ENCODE measurements at places on chromosomes 11 and 22.

DNA sequence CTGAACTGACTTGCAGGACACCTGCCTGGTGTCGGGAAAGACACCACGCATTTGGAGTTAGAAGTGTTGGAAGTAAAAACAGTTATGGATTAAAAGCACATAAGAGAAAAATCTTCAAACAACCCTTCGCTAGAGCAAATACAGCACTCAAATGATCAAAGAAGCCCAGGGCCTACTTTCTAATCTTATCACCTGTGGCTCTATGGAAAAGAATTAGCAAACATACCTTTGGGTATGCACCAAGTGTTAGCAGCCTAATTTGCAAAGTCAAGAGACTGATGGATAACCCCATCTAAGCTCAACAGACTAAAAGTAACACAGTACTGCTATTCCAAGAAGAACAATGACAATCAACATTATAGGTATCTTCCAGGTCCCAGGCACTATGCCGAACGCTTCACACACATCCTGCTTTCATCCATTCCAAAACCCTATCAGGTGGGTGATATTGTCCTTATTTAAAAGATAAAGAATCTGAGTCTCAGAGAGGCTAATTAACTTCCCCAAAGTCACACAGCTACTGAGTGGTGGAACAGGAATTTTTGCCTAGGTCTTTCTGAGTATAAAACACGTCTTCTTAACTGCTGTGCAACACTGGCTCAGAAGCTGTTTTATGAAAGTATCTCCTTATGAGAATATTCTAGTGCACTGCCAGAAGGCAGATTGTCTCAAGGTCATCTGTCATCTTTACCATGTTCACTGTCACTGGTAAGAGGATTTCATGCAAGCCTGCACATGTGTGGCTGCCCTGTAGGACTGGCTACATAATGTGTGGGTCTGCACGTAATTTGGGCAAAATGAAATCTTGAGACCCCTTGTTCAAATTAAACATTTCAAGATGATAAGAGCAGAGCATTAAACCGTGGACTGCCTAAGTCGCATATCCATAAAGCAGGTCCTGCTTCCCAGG lies 16.4 kb downstream of the SLC1A2 start:
- DNase-seq: no peak

DNA sequence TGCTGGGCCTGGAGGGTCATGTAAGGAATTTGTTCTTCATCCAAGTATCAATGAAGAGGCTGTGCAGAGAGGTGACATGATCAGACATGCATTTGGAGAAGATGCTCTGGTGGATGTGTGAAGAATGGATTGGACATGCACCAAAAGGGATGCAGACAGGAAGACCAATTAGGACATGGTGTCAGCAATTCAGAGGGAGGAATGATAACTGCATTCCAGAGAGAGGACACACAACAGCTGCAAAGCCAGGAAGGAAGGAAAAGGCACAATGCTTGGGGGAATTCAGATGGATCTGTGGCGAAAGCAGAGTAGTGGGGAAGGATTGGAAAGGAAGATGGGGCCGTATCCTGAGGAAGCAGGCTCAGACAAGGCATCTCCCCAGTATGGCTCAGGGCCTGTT lies 5.2 kb upstream of the ARRB1 start:
- DNase-seq: no peak

DNA sequence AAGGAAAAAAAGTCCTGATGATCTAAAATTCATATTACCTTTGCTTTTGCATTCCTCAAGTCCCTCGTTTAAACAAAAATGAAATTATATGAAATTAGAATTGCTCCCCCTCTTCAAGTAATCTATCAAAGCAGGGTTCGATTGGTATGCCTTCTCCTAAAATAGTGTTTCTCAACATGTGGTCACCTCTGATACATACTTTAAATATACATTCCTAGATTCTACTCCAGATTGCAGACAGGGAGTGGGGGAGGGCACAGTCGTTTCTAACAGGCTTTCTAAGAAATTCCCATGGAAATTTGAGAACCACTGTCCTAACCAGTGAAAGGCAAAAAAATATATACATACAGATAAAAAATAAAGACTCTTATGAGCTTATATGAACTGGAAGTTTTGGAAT lies 22.6 kb upstream of the IRAG1 start:
- no peak for DNase-seq

- no peak for DNase-seq
Measured at GRCh38 chr11:28524098-28524497, 415.9 kb downstream of the METTL15 start.

DNA sequence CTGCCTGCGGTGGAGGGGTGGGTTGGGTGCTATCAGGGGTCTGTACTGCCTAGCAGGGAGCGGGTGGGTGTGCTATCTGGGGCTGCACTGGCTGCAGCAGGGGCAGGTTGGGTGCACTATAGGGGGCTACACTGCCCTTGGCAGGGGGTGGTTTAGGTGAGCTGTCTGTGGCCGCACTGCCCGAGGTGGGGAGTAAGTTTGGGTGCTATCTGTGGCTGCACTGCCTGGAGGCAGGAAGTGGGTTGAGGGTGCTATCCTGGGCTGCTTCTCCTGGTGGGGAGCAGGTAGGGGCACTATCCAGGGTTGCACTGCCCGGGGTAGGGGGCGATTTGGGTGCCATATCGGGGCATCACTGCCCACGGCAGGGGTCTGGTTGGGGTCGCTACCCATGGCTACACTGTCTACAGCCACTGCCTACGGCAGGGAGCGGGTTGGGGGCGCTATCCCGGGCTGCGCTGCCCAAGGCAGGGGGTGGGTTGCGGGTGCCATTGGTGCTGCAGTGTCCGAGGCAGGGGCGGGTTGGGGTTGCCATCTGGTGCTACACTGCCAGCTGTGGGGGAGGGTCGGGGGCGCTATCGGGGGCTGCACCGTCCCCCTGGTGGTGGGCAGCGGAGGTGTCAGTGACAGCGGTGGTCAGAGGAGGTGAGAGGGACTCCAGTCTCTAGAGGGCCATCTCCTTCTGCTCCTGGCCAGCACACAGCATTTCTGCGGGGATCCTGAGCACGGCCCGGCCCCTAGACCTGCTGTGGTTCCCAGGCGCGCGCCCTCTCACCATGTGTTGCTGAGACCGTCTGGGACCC lies 1.3 kb upstream of the RFPL2 start:
- DNase-seq: no peak

DNA sequence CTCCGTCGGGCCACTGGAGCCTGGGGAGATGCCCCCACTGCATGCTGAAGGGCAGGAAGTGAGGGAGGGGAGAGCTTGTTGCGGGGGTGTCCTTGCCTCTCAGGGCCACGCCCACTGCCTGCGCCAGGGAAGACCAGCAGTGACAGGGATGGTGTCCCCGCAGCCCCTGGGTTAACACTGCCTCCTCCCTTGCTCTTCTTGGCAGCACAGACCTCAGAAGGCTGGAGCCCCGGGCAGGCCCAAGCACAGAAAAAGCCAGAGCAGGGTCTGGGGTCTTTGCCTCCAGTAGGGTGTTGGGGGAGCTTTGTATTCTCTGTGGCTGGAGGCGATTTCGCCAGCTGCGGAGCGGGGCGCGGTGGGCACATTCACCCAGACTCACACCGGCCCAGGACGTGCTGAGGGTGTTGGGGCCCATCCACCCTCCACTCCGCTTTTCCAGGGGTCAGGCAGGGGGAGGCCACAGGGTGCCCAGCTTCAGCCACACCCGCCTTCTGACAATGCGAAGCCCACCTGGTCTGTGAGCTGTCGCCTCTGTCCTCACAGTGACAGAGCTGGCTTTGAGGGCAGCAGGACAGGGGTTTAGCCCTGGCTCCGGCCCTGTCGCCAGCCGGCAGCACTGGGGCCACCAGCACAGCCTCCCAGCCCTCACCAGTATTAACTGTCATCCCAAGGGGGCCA lies 83.7 kb downstream of the CDKN1C start:
- peak; percentile 60 for DNase-seq

DNA sequence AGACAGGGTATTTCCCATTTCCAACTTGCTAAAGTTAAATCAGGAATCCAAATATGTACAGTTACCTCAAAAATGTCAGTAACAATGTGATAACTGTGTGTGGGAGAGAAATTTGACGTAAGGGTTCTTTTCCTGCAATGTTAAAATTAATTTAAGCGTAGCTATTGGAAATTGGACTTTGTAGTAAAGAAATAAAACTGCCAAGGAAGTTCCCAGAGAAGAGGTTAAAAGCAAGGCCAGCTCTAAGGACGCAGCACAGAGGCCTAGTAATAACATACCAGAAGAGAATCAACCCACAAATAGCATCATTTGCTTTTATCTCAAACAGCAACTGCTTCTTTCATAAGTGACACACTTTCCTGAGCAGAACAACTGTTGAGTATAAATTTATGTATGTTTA lies 36.8 kb upstream of the GRIA4 start:
- no peak for DNase-seq

DNA sequence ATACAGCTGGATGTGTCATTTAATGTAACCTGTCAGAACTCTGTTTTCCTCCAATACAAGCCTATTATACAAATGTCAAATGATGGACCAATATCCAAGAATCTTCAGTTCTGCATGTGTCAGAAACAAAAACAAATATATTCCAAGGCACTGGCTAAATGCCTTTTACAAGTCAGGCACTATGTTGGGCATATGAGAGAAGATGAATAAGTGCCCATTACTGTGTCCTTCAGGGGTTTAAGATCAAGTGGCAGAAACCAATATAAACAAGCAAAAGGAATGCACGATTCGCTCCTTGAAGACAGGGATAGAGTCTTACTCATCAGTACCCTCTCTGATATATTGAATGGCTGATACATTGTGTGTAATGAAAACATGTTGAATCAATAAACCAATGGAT lies 254.4 kb downstream of the TTC28 start:
- DNase-seq: no peak

GRCh38 chr11:36455658-36456111 lies 54.4 kb downstream of the TRAF6 start:
- DNase-seq: peak; percentile 73

GRCh38 chr11:108872781-108873291 lies 208.0 kb downstream of the DDX10 start:
- DNase-seq: no peak

DNA sequence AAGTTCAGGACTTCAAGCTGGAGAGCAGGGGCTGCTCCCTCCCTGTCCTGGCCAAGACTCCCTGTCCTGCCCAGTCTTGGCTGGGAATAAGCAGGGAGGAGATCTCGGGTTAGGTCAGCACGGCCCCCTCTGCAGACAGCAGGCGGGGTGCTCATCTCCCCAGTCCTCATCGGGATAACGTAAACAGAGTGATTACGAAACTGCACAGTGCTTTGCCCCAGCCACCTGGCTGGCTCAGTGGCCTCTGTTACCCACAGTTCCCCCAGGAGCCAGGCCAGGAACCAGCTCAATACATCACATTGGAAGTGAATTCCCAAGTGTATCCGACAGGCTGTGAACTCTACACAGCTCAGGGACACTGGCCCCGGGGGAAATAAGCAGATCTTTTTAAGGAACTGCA lies 42.7 kb upstream of the KCNJ11 start:
- no peak for DNase-seq

DNA sequence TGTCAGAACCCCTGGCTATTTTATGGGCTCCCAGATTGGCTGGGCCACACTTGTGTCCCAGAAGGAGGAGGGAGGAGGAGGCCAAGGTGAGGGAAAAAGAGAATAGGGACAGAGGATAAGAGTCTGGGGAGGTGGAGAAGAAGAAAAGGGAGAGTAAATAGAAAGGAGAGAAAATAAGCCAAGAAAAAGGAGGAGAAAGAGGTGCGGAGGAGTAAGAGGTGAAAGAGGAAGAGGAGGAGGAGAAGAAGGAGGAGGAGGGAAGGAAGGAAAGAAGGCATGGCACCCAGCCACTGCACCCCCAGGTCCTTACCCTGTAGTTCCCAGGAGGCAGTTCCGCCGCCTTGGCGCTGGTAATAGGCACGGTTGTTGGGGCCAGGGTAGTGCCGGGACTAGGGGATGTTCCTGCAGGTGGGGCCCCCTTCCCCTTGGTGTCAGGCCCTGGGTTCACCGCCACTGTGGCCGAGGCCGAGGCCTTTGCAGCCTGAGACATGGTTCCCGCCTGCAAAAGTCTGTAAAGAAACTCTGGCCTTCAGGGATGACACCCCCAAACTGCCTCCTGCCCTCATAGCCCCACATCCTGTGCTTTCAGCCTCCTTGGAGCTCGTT lies 1.9 kb downstream of the CRYBB1 start:
- DNase-seq: no peak

- no peak for DNase-seq
Measured at GRCh38 chr11:94171693-94172440, 43.2 kb downstream of the PANX1 start.

GRCh38 chr11:28632338-28632737 lies 524.1 kb downstream of the METTL15 start:
- no peak for DNase-seq

DNA sequence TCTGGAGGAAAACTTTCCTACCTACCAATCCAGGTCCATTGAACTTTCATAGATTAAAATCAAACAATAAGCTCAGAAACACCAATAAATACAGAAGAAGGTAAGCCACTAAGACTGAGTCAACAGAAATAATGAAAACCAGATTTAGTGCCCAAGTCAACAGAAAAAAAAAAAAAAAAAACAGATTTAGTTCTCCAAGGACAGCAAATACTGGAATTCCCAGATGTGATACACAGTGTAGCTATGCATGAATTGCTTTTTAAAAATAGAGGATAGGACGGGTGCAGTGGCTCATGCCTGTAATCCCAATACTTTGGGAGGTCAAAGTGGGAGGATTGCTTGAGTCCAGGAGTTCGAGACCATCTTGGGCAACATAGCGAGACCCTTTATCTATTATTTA lies 15.7 kb downstream of the DMC1 start:
- no peak for DNase-seq

GRCh38 chr11:32044158-32044863 lies 46.6 kb upstream of the RCN1 start:
- DNase-seq: no peak

GRCh38 chr11:16764888-16765287 lies 26.4 kb downstream of the C11orf58 start:
- no peak for DNase-seq

GRCh38 chr11:90204832-90205646 lies 17.8 kb downstream of the CHORDC1 start:
- DNase-seq: no peak

DNA sequence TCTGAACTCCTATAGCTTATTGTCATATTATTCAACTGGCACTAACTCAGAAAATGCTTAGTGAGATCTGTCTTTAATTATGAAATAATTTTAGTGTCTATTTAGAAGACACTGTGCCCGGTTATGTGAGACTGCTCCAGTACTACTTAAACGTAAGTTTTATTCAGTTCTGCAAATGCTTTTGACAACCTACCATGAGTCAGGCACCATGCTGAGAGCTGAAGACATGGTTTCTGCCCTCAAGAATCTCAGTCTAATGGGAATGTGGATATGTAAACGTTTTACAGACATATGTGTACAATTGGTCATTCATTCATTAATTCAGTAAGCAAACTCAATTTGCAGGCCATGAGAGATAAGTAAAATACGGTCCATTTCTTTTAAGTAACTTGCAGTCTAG lies 40.0 kb downstream of the DCUN1D5 start:
- no peak for DNase-seq

All from left forelimb (tissue), 1 donor.